ENCODE measurements at places on chromosomes 12 and 14.

DNA sequence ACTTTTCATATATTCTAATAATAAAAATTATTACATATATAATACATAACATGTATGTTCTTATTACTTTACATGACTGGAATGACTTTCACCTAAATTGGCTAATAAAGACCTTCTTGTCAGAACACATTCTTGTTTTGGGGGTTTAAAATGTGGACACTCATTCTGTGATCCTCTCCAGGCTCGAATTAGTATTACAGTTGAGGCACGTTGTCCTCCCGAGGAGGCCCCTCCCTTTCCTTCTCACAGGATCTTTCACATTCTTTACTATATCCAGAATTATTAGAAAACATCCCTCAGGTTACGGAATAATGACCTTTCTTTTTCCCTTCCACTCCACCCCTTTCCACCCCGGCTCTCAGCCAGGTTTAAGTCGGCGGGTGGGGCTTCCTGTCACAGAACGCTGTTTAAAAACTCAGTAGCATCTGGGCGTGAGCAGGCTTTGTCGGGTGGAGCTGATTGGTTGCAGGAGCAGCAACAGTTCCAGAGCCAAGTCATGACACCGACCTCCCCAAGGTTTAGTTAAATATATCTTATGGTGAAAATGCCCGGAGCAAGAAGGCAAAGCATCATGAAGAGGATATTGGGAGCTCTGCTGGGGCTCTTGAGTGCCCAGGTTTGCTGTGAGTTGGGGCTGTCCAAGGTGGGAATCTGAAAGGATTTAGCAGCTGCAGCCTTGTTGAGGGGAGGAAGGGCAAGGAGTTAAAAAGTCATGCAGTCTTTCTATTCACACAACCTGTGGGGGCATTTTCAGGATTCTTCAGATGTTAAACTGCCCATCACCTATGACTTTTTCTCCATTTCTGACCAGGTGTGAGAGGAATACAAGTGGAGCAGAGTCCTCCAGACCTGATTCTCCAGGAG is 396.7 kb upstream of the OR4E1 start:
- DNase-seq = peak; percentile 18

- no peak for DNase-seq
Measured at GRCh38 chr14:99691111-99691885, 7.2 kb downstream of the CYP46A1 start.

DNA sequence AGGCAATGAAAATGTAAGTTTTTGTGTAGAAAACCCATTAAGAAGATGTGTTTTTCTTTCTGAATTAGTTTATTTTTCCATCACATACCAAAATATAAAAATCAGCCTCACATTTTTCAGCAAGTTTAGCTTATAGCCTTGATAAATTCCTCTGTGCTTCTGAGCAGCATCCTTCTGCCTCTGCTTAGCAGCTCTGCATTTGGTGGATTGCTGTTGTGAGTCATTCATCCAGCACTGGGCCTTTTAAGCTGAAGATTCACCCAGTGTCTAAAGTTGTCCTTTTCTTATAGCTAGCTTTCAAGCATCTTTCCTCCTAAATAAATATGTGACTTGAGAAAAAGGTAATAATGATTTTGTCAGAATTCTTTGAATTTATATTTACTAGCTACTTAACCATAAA is 206.1 kb downstream of the PCNX1 start:
- peak; percentile 14 for DNase-seq

DNA sequence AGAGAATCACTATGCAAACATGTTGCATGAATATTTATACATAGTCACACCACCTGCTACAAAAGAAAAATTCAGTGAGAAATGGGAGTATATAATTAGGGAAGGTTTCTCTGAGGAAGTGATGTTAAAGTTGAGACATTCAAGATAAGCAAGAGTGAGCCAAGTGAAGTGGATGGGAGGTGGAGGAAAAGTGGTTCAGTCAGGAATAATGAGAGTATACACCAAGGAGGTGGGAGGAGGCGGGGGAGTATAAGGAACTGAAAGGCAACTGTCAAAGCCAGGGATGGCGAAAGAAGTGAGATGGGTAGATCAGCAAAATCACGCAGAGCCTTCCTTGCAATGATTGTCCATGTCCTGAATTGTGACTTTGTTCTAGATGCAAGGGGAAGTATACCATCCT is 33.7 kb downstream of the PRKD1 start:
- DNase-seq = no peak

DNA sequence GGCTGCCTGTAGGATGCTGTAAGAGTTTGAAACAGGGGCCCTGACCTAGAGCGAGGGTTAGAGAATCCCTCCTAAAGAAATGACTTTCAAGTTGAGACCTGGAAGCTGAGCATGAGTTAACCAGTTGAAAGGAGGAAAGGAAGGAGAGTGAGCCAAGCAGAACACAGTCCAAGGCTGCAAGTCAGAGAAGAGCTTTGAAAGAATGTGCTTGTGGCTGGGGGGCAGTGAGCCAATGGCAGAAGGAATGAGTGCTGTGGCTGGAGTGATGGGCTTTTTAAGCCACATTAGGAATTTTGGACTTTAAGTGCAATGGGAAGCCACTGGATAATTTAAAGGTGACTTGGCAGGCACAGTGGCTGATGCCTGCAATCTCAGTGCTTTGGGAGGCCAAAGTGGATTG is 18.1 kb downstream of the CDKN1B start:
- no peak for DNase-seq

DNA sequence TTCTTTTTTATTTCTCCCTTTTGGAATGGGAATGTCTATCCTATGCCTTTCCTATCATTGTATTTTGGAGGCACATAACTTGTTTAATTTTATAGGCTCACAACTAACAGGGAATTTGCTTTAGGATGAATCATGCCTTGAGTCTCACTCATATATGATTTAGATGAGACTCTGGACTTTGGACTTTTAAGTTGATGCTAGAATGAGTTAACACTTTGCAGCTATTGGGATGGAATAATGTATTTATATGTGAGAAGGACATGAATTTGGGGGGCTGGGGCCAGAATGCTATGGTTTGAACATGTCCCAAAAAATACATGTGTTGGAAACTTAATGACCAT is 365.3 kb downstream of the ZFP36L1 start:
- no peak for DNase-seq

DNA sequence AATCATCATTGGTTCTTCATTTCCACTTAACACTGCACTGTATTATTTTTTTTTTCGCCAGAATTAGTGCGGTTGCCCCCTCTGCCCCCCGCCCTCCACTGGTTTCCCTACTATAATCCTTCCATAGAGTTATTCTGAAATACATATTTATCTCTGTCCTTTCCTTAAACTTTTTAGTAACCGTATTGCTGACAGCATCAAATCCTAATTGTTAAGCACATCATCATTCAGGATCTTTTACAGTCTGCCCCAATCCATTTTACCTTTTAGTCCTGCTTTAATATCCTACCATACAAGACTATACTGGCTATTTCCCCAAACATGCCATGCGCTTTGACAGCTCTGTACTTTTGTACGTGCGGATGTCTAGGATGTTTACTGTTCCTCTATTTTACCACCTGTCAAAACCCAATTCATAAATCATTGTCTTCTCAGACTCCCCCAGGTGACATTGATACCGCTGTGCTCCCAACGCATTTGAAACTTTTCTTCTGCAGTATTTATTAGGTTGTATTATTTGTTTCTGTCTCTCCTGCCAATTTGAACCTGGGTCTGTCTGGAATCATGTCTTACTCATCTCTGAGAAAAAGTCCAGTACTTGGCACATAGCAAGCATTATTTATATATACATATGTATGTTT is 1.0 kb downstream of the FGFR1OP2 start:
- peak; percentile 19 for DNase-seq

DNA sequence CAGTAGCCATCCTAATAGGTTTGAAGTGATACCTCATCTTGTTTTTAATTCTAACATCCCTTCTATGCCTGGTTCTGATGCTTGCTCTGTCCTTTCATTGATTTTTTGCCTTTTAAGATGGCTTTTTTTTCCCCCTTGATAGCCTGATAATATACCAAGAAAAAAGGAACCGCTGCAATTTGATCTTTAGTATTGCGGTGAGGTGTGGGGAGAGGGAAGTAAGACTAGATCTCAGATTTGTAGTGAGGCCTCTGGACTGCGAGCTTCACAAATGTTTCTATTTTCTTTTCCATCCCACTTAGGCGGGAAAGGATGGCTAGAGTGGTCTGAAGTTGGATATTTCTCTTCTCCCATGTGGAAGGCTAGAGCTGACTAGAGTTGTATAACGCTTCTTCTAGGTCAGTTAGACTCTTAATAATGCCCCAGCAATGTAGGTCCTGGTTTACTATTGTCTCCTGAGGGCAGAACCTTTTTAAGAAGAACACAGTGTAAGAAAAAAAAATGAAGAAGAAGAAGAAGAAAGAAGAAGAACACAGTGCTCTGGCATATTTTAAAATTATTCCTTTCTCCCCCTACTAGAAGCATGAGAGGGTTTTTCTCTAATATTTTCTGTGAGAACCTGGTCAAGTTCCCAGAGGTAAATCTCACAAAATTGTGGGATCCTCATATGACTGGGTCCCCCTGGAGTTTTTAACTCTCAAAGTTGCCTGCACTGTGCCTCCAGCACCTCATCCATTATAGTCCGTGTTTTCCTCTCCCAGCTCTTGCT is 11.9 kb upstream of the KLRB1 start:
- DNase-seq = no peak

DNA sequence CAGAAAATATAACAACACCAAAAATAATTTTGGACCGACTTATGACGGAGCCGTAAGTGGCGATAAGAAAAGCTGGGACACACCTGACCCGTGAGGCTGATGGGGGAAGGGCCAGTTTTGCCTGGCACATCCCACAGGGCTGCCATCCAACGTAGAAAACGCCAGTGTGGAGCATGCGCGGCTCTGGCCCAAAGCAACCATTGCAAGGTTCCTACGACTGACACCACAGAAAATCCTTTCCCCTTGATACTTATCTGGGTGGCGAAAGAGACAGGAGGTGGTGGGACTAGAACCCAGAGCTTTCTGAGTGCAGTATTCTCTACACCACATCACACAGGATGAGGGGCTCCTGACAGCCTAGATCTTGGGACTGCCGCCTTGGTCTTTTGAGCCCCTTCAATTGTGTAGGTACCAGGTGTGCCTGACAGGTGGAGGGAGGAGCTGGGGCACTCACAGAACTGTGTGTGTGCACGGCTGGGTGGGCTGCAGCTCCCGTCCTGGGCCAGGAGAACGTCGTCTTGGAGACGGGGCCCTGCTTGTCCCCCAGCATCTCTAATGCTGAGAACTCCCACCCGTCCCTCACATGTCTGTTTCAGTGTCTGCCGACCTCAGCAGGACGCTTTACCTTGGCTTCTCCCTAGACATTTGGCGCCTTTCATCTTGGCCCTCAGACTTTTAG is 17.4 kb upstream of the CACNA2D4 start:
- no peak for DNase-seq

DNA sequence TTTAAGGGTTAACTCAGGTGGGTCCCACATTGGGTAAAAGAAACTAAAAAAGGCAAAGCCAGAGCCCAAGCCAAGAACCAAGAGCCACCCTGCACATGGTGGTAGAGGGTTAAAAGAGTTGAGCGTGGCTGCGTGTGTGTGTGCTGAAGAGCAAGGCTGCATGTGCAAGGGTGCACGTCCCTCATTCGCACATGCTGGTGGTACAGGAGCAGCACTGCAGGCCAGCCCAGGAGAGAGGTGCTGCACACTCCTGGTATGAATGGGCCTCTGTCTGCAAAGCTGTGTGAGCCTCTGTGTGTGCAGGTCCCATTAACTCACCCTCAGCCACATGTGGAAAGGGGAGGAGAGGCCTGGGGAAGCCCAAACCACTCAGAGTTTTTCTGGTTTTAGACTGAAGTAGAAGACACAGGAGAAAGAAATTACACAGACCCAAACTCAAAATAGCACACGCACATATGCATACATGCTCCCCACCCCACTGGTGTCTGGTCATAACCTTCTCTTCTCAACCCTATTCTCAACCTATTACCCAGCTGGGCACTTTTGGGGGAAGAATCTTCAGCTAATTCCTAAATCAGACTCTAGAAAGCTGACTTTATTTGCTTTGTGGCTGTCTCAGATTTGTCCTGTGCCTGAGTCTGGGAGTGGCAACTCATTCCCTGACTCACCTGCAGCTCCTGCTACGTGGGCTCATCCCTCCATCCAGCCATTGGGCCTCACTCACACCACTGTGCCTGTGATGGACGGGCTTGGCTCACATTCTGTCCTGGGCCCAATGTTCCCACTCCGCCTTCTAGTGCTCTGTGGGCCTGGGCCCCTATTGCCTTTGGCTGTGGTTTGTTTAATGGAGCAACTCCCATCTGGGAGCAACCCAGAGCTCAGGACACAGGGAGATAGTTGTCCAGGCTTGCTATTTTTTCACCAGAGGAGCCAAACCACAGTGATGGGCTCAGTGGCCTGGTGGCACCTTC is 30.8 kb upstream of the COL2A1 start:
- no peak for DNase-seq

GRCh38 chr14:95328729-95329503 is 9.2 kb upstream of the CLMN start:
- peak; percentile 68 for DNase-seq

DNA sequence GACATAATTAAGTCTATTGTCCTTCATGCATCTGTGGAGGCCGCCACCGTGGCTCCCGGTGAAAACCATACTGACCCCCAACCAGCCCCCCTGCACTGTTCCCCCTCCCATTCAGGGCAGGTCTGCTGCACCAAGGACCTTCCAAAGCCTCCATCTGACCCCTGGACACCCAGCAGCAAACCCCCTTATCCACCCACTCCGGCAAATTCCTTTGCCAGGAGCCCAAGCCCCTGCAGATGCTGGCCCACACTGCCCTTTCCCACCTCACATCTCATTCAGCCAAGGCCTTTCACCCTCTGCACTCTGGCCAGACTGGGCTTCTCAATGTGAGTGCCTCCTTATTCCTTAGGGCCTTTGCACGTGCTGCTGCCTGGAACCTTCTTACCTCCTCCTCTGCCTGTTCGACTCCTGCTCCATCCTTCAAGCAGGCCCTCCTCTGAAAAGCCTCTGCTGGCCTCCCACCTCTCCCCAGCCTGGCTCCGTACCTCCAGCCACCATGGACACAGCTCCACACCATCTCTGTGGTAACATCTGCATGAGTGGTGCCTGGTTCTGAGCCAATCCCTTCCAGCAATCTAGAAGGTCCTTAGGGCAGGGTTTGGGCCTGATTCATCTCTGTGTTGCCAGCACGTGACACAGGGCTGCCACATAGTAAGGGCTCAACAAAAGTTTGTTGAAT is 230.7 kb downstream of the BCL11B start:
- DNase-seq = no peak

- no peak for DNase-seq
Measured at GRCh38 chr14:94412671-94413638, 24.6 kb upstream of the SERPINA1 start.

DNA sequence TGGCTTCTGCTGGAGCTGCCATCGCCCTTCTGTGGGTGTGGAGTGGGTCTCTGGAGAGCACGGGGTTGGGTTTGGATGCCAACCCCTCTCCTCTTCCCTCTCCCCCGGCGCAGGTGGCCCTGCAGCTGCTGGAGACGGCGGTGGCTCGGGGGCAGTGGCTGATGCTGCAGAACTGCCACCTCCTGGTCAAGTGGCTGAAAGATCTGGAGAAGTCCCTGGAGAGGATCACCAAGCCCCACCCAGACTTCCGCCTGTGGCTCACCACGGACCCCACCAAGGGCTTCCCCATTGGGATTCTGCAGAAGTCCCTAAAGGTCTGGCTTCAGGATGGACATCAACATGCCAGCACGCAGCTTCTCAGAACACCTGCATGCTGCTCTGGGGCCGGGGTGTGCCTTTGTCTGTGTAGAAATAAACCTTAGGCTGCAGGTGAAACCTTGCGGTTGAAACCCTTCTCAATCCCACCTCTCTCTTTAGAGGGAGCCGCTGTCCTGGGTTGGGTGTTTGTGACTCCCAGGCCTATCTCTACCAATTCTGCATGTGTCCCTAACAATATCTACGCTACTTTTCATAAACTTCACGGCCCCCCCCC is 44.3 kb downstream of the CCDC92 start:
- DNase-seq = peak; percentile 14

All from NCI-H82 (cell line).